ENCODE measurements at places on chromosomes 2 and 18.

DNA sequence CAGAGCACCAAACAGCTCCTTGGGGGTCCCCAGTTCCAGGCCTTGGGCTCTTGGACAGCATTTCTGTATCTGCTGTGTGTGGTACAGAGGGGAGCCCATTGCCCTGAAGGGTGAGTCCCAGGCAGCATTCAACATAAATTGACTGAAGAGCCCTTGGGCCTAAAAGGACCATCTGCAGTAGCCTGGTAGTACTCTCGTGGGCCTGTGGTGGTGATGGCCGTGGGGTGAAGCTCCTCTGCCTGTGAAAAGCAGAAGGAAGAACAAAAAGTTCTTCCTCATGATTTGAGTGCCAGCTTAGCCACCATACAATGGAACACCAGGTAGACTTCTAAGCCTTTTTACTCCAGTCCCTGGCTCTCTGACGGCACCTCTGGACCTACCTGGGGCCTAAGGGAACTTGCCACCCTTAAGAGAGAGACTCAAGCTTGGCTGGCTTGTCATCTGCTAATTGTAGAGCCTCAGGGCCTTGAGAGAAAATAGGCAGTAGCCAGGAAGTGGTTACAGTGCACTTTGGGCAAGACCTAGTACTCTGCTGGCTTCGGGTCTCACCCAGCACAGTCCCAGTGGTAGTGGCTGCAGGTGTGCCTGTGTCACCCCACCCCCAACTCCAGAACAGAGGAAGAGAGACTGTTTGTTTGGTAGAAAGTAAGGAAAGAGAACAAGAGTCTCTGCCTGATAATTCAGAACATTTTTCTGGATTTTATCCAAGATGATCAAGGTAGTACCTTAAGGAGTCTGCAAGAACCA lies 84.6 kb upstream of the CERS6 start:
- no peak for DNase-seq

- DNase-seq, result no peak
Measured at GRCh38 chr18:34458410-34458977, 233.8 kb upstream of the NOL4 start.

DNA sequence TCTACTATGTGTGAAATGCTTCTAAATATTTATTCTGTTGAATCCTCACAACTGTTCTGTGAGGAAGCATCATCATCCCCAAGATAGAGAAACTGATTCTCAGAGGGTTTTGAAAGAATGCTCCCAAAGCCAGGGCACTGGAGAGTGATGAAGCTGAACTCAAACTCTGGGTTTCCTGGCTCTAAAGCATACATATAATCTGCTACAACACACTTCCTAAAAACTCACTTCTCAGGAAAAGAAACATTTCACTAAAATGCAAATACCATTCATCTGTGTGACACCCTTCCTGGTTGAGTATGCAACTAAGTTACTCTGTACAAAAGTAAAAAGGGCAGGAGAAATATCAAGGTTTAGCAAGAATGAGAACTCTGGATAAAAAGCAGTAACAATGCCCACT lies 58.6 kb downstream of the GRB14 start:
- no peak for DNase-seq

- DNase-seq, result no peak
Measured at GRCh38 chr2:100066246-100066645, 76.1 kb downstream of the AFF3 start.

GRCh38 chr2:143955401-143956065 lies 564.4 kb downstream of the ZEB2 start:
- DNase-seq, result no peak

DNA sequence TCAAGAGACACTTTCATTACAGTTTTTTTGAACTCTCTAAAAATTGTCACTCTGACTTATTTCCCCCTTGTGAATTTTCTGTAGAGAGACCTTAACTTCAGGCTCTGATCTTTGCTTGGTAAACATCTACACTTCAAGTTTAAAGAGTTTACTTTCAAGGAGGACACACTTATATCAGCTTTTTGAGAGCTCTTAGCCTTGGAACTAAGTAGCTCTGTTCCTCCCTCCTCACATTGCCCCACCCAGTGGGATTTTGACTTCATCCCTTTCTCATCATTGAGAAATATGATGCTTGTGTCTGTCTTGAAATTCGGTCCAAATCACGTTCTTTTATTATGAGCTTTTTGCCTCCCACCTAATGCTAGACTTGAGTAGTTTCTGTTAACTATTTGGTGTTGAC lies 433.4 kb upstream of the MEIS1 start:
- no peak for DNase-seq

DNA sequence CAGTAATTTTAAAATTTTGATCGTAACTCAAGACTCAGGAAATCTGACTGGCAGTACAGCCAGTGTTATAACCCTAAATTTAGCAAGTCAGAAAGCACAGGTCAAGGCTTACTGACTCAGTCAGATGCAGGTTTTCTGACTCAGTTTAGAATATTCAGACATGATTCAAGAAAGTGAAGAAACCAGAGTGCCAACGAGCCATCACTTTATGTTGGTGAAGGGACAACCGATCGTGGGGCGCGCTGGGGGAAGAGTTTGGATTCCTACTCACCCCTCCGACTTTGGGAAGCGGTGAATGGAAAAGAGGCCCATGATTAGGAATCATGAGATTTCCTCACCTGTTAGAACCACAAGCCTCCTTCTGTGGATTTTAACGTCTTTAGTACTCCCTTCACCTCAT lies 998 bp downstream of the RNF149 start:
- DNase-seq, result no peak

DNA sequence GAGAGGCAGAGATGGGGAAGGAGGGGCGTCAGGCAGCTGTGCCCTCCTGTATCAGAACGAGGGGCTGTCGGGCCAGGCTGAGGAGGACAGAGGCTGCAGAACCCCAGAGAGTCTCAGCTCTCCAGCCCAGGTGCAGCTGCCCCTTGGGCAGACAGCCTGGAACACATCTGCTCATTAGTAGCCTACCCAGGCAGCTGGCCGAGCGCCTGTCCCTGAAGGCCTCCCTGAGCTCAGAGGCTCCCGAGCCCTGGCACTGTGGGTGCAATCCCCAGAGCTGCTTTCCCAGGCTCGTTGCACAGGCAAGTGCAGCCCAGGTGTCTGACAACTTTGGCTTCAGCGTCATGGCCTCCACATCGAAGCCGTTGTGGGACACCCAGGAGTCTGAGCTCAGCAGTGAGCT lies 13.1 kb upstream of the TMEM185B start:
- no peak for DNase-seq

- no peak for DNase-seq
Measured at GRCh38 chr2:188238386-188238785, 53.3 kb upstream of the GULP1 start.

- no peak for DNase-seq
Measured at GRCh38 chr2:38591152-38591551, 11.6 kb downstream of the HNRNPLL start.

DNA sequence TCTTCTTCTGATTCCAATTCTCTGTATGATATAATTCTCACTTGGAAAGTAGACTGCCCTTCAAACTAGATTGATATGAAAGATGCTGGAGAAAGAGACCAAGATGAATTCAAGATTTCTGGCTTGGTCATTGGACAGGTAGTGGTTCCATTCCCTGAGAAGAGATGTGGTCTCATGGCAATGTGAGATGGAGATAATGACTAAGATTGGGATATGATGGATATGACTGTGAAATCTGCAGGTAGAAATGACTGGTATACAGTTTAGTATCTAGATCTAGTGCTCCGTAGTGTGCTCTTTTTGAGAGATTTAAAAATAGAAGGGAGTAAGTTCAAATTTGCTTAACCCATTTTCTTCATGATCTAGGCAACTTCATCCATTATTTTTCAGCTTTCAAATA lies 425.4 kb upstream of the TRIB2 start:
- no peak for DNase-seq
